ENCODE measurements at places on chromosomes 3 and 15.

GRCh38 chr3:125055913-125056745 lies at the start of gene HEG1:
Gene HEG1 (minus strand): TSS chr3:125055997. CDS start chr3:125055890, 107 bp downstream.
- DNase-seq = peak; percentile 48

DNA sequence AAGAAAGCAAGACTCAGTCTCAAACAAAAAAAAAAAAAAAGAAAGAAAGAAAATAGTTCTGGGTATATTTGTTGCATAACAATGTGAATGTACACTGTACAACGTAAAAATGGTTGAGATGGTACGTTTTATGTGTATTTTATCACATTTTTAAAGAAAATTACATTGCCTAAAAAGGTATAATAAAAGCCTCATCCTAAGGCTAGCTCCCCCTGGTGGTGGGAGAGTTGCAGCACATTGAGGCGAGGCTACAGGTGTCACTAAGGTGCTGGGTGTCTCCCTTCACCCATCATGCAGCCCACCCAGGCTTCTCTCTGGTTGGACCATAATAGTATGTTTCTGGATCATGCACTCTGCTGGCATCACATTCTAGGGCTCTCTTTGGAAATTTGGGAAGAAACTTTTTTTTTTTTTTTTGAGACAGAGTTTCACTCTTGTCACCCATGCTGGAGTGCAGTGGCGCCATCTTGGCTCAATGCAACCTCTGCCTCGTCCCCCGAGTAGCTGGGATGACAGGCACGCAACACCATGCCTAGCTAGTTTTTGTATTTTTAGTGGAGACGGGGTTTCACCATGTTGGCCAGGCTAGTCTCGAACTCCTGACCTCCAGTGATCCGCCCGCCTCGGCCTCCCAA lies 12.4 kb upstream of the RAB11A start:
- peak; percentile 78 for DNase-seq

GRCh38 chr15:56242576-56243162 lies 1.0 kb downstream of the RFX7 start:
- no peak for DNase-seq

GRCh38 chr3:169083163-169083562 lies 580.3 kb downstream of the MECOM start:
- DNase-seq = no peak

DNA sequence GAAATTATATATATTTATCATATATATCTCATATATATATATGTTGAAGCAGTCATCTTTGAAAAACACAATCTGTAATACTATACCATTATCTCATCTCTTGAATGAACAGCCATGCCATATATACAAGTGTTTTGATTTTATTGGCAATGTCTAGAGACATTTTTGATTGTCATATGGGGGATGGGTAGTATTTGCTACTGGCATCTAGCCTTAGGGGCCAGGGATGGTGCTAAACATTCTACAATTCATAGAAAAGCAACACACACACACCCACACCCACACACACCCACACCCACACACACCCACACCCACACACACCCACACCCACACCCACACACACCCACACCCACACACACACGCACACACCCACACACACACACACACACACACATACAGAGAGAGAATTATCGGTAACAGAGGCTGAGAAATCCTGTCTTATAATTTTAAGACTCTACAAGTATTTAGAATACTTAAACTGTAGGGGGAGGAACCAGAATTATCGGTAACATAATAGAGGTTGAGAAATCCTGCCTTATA lies 11.1 kb upstream of the PIK3R4 start:
- no peak for DNase-seq

- peak; percentile 7 for DNase-seq
Observed at GRCh38 chr15:41022487-41023090, 69.3 kb downstream of the CHAC1 start.

- DNase-seq = no peak
Observed at GRCh38 chr15:90307661-90308060, 42.2 kb downstream of the NGRN start.

- DNase-seq = no peak
Observed at GRCh38 chr3:23213813-23214212, 10.7 kb downstream of the UBE2E2 start.

DNA sequence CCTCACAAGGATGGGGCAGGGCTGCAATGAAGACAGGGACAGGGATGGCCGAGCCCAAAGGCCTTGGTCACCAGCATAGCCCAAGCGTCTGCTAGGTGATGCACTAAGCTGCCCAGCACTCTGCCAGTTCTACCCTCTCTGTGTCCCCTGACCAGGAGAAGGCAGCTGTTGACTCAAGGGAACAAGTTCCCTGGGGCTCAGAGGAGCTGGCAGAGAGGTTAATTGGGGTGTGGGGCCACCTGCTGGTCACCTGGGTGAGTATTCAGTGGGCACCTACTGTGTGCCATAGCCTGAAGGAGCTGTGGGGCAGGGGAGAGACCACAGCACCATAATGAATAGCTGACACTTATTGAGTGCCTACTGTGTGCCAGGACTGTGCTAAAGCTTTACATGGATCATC lies 22.0 kb upstream of the DOCK3 start:
- DNase-seq = peak; percentile 51

DNA sequence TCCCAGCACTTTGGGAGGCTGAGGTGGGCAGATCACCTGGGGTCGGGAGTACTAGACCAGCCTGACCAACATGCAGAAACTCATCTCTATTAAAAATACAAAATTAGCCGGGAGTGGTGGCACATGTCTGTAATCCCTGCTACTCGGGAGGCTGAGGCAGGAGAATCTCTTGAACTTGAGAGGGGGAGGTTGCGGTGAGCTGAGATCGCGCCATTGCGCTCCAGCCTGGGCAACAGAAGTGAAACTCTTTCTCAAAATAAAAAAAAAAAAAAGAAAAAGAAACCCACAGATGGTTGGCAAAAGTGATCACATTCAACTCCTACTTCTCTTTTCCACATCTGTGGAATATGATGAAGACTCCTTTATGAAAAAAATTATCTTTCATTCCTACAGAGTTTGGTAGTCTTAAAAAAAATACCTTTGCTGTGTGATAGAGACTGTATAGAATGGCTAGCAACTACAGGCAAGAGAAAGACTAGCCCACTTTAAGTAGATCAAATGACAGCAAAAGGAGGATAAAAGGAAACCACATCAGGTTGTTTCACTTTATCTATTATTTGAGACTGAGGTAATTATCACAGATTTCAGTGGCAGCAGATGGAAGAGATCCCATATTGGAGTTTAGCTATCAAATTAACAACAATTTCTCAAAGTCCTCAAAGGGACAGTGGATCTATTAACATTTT lies 172.9 kb upstream of the TSPAN3 start:
- DNase-seq = no peak

DNA sequence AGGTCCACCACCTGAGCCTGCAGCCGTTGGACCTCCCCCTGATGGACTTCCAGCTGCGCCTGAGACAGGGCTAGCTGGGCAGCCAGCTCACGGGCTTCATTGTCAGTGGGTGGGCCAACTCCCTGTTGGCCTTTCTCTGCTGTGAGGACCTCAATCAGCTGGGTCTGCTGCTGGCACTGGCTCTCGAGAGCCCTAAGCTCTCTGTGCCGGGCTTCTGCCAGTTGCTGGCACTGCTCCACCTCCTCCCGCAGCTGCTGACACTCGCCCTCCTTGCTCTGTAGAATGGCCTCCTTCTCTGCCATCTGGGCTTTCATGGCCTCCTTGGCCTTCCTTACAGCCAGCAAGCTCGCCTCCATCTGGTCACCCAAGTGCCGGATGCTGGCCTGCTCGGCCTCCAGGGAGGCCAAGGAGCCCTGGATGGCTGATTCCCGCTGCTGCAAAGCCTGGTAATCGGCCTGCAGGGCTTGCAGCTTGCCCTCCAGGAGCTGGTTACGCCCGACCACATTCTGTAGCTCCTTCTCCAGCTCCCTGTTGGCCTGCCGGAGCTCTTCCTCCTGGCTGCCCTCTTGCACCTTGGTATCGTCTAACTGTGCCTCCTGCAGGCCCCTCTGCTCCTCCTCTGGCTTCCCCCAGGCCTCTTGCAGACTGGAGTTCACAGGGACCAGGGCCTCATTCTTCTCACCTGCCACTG lies 23.8 kb downstream of the CXCR6 start:
- DNase-seq = no peak

DNA sequence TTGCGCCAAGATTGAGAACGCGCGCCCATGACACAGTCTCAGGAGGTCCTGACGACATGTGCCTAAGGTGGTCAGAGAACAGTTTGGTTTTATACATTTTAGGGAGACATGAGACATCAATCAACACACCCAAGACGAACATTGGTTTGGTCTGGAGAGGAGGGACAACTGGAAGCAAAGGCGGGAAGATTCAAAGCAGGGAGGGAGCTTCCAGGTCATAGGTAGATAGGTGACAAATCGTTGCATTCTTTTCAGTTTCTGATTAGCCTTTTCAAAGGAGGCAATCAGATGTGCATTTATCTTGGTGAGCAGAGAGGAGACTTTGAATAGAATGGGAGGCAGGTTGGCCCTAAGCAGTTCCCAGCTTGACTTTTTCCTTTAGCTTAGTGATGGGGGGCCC lies 828.4 kb upstream of the DPPA4 start:
- DNase-seq = no peak

DNA sequence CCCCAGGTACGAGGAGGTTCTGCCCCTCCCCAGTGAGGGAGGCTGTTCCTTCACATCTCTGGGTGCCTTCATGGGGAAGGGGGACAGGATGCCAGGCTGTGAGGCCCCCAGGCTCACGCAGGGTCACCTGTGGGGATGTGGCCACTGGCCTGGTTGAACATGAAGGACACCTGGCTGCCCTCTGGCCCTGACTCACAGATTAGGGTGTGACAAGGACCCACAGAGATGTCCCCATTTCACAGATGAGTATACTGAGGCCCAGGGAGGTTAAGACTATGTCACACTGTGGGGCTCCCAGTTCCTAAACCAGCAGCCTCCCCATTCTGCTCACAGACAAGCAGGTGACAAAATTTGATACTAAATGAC lies 42.4 kb downstream of the PCSK6 start:
- DNase-seq = no peak

- no peak for DNase-seq
Observed at GRCh38 chr3:185935465-185936272, 2.1 kb downstream of the TRA2B start.

DNA sequence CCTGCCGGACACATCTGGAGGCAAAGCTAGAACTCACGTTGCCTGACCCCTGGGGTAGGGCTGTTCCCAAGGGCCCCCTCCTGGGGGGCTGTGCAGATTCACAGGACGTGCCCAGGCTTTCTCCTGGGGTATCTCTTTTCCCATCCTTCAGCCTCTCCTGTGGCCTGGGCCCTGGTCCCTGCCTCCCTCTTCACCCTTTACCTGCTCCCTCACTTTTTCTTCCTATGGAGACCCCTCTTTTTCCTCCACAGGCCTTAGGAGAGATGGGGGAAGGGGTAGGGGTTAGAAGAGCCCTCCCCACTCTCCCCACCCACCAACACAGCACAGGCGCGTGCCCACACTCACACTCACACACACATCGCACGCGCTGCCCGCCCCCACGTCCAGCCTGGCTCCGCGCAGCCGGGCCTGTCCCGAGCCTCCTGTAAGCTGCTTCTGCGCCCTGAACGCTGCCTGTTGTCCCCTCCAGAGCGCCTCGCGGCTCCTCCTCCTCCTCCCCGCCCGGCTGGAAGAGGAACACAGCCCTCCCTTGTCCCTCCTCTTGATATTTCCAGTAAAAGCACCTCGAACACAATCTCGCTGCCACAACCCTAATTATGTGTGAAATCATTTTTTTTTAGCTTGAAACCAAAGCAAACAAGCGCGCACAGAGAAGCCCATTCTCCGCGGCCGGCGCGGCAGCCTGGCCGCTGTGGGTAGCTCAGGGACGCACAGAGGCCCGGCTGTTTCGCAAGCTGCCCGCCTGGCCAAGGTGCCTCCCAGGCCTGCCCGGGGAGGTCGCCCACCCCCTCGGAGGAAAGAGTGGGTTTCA lies 33.9 kb upstream of the ACAN start:
- DNase-seq = no peak

GRCh38 chr15:97234851-97235610 lies 725.5 kb upstream of the ARRDC4 start:
- peak; percentile 20 for DNase-seq

- DNase-seq = no peak
Observed at GRCh38 chr15:66599536-66600239, 33.9 kb upstream of the LCTL start.

DNA sequence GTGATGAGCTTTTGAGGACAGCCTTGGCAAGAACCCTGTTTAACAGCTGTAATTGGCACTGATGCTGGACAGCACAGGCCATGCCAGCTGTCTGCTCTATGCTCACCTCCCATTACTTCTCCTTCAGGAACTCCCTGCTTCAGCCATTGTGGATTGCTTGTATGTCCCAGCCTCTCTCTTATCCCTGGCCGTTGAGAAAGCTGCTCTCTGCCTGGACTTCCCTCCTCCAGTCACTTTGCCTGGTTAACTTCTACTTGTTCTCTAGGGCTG lies 444.5 kb downstream of the EPHB1 start:
- DNase-seq = no peak

- no peak for DNase-seq
Observed at GRCh38 chr15:44532689-44533088, 4.3 kb upstream of the EIF3J start.

GRCh38 chr3:112763258-112763657 lies 83.4 kb downstream of the CD200R1L start:
- DNase-seq = no peak

- no peak for DNase-seq
Observed at GRCh38 chr15:47685141-47685870, 32.0 kb upstream of the SEMA6D start.

GRCh38 chr3:153343988-153344782 lies 182.2 kb downstream of the RAP2B start:
- no peak for DNase-seq
